ENCODE measurements at places on chromosomes 5 and 9.

GRCh38 chr9:136996361-136997292 is at the start of gene CLIC3:
TSS of gene CLIC3 (minus strand) at chr9:136996568. CDS start at chr9:136996543, 25 bp downstream.
- no peak for DNase-seq

GRCh38 chr9:79583952-79584654 is 12.3 kb downstream of the TLE4 start:
- no peak for DNase-seq

- no peak for DNase-seq
These were observed 2167.7 kb upstream of the WWC1 start for GRCh38 chr5:166123717-166124116.

- no peak for DNase-seq
These were observed 93.8 kb downstream of the TTC39B start for GRCh38 chr9:15213249-15213648.

DNA sequence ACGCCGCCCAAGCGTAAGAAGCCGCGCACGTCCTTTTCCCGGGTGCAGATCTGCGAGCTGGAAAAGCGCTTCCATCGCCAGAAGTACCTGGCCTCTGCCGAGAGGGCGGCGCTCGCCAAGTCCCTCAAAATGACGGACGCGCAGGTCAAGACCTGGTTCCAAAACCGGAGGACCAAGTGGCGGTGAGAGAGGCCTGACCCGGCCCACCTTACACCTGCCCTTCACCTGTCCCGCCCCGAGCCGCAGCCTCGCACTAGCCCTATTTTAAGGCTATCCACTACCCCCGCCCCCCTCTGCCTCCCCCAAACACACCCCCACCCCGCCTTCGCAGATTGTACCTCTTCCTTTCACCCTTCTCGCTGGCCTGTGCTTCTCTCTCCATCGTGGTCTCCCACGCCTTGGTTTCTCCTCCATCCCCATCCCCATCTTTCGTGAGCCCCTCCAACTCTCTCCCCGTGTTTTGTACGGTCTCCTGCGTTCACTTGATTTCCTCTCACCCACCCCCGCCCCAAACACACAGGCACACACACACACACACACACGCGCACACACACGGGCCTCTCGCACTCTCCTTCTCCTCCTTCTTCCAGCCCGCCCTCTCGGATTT is 1.3 kb downstream of the TLX3 start:
- DNase-seq, result no peak

Data from astrocyte (in vitro differentiated cells and primary cell).